OCI-LY7 (cell line): ENCODE measurements at places on chromosomes 1 and 21. TPM values are rescaled to one million over a fixed set of nuclear protein-coding genes. Genes with fewer than 3 reads are reported as not detected.

CLSTN1 gene
- 124 and 141 TPM in 2 replicates for total RNA-seq

C1orf87 gene
- total RNA-seq: not detected in 2 replicates

GJB4 gene
- total RNA-seq: not detected in 2 replicates

MAP3K6 gene
- total RNA-seq: 8.0 and 11.3 TPM in 2 replicates

FMOD gene
- total RNA-seq: not detected in 2 replicates

DNA sequence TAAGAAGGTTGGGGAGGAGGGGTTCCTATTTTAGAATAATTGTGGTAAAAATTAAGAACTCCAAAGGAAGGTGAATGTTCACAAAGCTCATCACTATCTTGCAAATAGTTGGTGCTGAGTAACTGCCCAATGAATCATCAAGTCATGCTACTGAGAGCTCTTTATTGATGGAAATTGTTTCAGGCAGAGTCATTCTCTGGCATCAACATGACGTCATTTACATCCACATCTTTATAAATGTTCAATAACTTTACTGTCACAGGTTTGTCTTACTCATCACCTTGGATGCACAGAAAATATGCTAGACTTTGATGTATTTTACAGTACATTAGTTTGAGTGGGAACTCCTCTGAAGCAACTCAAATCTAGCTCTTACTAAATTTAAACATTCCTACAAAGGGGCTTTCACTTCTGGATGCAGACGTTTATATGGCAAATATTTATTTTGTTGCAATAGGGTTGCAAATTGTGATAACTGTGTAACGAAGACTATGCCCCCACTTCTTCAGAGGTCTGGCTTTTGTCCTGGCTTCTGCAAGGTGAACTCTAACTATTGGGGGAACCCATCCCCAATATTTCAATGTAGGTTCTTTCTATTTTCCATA, 273.7 kb upstream of the AJAP1 start:
- DNase-seq: no peak

DNA sequence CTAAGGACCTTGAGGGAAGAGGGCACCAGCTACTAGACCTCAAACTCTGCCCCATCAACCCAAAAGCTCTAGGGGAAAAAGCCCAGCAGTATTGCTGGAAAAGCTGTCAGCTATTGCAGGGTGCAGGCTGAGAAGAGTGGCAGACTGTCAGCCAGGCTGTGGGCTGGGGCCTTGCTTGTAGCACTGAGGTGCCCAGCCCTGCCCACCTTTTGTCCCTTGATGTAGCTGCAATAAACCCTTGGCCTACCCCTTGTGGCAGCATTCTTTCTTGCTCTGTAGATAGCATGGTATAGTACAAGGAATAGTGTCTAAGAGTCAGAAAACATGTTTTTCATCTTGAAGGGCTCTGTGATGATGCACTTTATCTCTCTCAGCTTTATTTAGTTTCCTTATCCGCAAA, 39.4 kb downstream of the CDC14A start:
- no peak for DNase-seq

DNA sequence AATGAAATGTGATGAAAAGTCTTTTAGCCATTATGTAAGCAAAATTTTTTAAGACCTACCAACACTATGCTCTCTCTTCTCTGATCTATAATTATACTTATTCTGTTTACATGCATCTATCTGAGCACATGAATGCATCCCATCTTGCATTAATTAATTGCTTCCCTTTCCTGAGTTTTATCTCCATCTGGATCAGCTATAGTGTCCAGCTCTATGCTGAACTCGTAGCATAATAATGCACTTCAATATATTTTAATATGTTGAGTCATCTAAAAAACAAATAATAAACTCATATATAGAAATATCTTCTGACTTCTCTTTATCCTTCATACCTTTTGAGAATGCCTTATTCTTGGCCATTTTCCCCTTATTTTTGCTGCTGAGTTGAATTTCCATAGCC, 1097.8 kb downstream of the TTLL7 start:
- DNase-seq: no peak

- DNase-seq: no peak
Observed at GRCh38 chr21:34697826-34698225, 29.0 kb downstream of the CLIC6 start.

DNA sequence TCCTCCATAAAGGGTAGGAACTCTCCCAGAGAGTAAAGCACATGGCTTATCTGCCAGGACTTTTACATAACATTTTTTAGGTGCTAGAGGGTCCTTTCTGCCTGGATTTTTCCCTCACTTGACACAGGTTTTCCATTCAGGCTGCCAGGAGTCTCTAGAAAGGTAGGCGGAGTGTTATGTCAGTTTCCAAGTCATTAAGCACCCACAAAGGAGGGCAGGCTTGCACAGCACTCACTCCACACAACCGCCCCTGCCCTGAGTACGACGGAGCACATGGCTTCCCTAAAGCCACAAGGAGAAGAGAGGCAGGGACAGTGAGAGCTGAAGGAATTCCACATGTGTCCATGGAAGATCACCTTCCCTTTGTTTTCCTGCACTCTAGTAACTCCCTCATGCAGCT, 55.7 kb downstream of the CAPZB start:
- DNase-seq: no peak

- DNase-seq: no peak
Observed at GRCh38 chr1:171873664-171874063, 32.4 kb downstream of the DNM3 start.

DNA sequence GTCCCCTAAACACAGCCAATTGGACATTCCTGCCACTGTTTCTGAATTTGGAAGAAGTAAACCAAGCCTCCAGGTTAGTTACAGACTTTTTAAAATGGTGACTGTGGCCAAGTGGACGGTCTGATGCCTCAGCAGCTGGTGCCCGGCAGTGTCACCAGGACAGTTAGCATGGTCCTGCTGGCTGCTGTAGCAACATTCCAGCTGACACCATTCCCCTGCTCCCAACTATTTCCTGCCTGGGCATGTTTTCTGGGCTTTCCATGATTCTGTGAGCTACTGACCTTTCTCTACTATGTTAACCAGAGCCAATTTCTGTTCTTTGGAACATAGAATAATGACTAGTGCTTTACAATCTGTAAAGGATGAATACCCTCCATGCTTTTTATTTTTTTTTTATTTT, 95.0 kb downstream of the TLR5 start:
- no peak for DNase-seq

DNA sequence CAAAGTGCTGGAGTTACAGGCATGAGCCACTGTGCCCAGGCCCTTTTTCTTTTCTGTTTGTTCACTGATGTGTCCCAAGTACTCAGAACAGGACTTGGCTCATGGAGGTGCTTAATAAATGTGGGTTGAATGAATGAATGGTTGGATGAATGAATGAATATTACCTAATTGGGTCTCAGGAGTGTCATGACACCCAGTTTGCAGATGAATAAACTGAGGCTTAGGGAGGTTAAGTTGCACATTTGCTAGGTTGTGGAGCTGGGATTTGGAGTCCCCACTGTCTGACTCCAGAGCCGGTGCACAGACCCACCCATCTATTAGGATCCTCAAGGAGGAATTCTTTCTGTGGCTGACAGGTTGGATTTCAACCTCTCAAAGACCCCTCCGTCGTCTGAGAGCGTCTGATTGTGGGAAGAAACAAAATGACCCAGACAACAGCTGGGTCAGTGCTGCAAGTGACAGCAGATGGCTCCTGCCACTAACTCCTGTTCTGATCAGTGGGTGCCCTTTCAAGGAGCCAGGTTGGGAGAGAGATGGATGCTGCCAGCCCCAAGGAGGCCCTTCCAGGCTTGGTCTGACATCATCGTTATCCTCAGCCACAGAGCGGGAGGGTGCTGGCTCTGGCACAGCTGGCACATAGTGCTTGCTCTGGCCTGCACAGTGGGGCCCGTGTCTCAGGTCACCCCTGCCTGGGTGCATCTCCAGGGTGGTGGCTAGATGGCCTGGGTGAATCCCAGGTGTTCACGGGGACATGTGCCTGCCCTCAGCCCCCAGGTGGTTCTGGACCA, 24.2 kb downstream of the ARHGEF10L start:
- DNase-seq: no peak

DNA sequence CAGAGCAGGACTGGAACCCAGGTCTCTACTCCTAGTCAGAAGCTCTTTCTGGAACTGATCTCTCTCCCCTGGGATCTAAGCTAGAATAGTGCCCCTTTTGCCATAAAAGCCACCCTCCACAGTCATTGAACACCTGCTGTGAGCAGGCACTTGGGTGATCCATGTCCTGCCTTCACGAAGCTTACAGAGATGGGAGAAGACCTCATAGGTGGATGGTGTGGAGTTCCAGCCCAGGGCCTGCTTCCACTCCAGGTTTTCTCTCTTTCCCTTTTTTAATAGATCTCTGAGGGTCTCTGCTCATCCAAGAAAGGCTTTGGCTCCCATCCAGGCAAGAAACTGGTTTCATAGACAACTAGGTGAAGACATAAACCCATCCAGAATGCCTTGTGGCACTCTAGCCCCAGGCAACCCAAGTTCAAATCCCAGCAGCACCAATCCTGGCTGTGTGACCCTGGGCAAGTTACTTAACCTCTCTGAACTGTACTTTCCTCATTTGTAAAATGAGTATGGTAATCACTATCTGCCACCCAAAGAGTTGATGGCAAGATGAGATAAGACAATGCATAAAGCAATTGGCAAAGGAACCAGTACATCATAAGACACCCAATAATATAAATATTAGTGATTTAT, 46.4 kb upstream of the TMEM51 start:
- no peak for DNase-seq
